Left ventricle myocardium inferior (tissue), 1 donor: ENCODE measurements at places on chromosomes 1 and 21. TPM values are rescaled to one million over a fixed set of nuclear protein-coding genes. Genes with fewer than 3 reads are reported as not detected.

- no peaks in the 10 kb centered on the region for H3K27me3 ChIP-seq
- no peaks in the 10 kb centered on the region for H3K36me3 ChIP-seq
- H3K27ac ChIP-seq: no peak overlapping the region
- no peak for DNase-seq
- H3K4me3 ChIP-seq: no peak overlapping the region
These were observed 192.3 kb downstream of the AMY1C start for GRCh38 chr1:103942029-103942428.

- peak overlapping the region; percentile 68 for H3K27ac ChIP-seq
- H3K27me3 ChIP-seq: no peaks in the 10 kb centered on the region
- H3K36me3 ChIP-seq: peaks cover 38% of the 10 kb centered on the region
- H3K4me3 ChIP-seq: no peak overlapping the region
- H3K4me1 ChIP-seq: peaks cover 49% of the 10 kb centered on the region
These were observed 12.9 kb upstream of the PODN start for GRCh38 chr1:53048960-53049573.

Gene TFB2M
- 18.3 TPM for total RNA-seq

GRCh38 chr1:156143765-156144489, 9.5 kb upstream of the SEMA4A start:
- peaks cover 39% of the 10 kb centered on the region for H3K4me1 ChIP-seq
- H3K27me3 ChIP-seq: no peaks in the 10 kb centered on the region
- H3K36me3 ChIP-seq: peaks cover 9% of the 10 kb centered on the region
- no peak overlapping the region for H3K4me3 ChIP-seq
- no peak for DNase-seq

Gene KRTAP13-2
- total RNA-seq: not detected

Gene VASH2
- total RNA-seq: 1.2 TPM

Gene LENEP
- total RNA-seq: not detected

Gene KRTAP19-3
- total RNA-seq: not detected

Gene EDARADD
- 1.4 TPM for total RNA-seq

DNA sequence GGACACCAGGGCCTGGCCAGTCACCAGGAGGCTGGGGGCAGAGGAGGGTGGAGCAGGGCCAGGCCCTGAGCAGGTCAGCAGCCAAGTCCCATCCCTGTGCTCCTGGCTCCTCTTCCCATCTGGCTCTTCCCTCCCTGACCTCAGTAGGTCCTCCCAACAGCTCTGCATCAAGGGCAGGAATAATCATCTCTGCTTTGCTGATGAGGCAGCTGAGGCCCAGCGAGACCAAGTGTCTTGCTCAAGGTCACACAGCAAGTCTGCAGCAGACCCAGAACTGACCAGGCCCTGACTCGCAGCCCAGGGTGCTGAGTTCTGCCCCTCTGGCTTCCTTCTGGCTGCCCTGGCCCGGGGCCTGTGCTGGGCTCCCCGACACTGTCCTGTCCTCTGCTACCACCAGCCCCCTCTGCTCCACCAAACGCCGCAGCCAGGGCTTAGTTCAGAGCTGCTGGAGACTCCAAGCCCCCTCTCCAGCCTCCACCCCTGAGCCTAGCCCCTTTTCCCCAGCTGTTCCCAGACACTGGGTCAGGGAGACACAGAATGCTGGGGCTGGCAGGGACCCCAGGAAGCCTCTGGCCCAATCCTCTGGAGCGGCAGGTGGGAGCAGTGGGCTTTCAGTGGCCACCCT, 224.9 kb downstream of the PTPRU start:
- no peaks in the 10 kb centered on the region for H3K36me3 ChIP-seq
- H3K27me3 ChIP-seq: peaks cover 66% of the 10 kb centered on the region
- no peak overlapping the region for H3K4me3 ChIP-seq
- H3K4me1 ChIP-seq: no peaks in the 10 kb centered on the region

Gene ITGB2
- total RNA-seq: 18.6 TPM

DNA sequence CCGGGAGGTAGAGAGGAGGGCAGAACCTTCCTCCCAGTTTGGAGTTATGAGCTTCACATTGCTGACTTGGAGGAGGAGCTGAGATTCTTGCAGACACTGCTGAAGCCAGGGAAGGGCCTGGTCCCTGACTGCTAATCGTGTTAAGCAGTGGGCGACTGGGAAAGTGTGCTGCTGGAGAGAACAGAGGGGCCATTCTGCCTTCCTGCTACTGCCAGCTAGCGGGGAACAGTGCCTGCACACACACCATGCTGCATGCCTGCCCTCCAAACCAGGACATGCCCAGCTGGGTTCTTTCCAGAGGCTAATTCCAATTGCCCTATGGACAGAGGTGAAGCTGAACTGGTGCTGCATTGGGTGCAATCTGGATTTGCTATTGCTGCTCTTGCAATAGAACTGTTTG, 281.4 kb downstream of the AJAP1 start:
- H3K36me3 ChIP-seq: no peaks in the 10 kb centered on the region
- no peak overlapping the region for H3K4me3 ChIP-seq
- peaks cover 1% of the 10 kb centered on the region for H3K4me1 ChIP-seq
- peaks cover 6% of the 10 kb centered on the region for H3K27me3 ChIP-seq
- H3K27ac ChIP-seq: no peak overlapping the region
- no peak for DNase-seq

- no peak overlapping the region for H3K4me3 ChIP-seq
- no peaks in the 10 kb centered on the region for H3K36me3 ChIP-seq
- no peaks in the 10 kb centered on the region for H3K4me1 ChIP-seq
- no peak overlapping the region for H3K27ac ChIP-seq
- DNase-seq: no peak
These were observed 98.6 kb downstream of the ZNF281 start for GRCh38 chr1:200311256-200311655.

DNA sequence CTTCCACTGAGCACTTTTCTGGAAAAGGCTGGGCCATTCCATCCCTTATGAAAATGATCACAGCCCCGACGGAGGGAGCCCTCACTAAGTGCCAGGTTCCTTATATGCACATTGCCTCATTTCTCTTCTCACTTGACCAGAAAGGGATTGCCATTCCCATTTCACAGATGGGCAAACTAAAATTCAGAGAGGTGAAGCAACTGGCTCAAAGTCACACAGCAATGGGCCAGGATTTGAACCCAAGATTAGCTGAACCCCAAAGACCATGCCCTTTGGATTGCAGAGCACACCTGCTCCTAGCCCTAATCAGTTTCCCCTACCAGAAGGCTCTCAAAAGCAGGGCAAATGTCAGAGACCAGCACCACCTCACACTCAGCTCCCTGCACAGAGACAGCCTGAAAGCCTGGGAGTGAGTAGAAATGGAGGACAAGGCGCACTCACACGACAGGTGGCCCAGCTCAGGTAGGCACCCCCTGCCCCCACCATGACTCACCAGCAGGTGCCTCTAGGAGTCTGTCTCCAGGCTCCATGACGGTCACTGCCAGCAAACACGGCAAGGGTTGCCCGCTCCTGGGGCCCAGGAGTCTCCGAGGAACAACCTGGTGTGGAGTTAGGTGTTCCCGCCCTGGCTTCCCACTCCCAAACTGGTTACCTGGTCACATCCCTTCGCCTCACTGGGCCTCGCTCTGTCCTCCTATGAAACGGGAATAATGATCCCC, 21.7 kb downstream of the SDC3 start:
- H3K36me3 ChIP-seq: no peaks in the 10 kb centered on the region
- H3K4me3 ChIP-seq: no peak overlapping the region
- no peak for DNase-seq
- H3K4me1 ChIP-seq: peaks cover 53% of the 10 kb centered on the region
- H3K27ac ChIP-seq: no peak overlapping the region

- H3K36me3 ChIP-seq: peaks cover 16% of the 10 kb centered on the region
- peaks cover 34% of the 10 kb centered on the region for H3K4me1 ChIP-seq
- peak overlapping the region; percentile 35 for H3K4me3 ChIP-seq
- H3K27ac ChIP-seq: peak overlapping the region; percentile 91
- DNase-seq: no peak
- no peaks in the 10 kb centered on the region for H3K27me3 ChIP-seq
These were observed 54.3 kb downstream of the NGF start for GRCh38 chr1:115283681-115284146.

DNA sequence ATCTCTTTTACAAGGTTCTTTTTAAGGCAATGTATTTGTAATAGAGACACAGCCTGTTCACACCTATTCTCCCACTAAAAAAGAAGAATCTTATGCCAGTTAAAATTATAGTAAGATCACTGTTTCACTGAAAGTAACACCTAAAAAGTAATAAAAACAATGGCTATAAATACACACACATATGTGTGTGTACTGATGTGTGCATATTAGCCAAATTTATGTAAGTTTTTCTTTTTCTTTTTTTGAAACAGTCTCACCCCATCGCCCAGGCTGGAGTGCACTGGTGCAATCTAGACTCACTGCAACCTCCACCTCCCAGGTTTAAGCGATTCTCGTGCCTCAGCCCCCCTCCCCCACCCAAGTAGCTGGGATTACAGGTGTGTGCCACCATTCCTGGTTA, 56.8 kb upstream of the SLC30A10 start:
- H3K27ac ChIP-seq: no peak overlapping the region
- peaks cover 83% of the 10 kb centered on the region for H3K36me3 ChIP-seq
- no peaks in the 10 kb centered on the region for H3K27me3 ChIP-seq
- H3K4me3 ChIP-seq: no peak overlapping the region

Gene NBPF14
- 5.3 TPM for total RNA-seq

Gene RIPPLY3
- not detected for total RNA-seq

- peaks cover 6% of the 10 kb centered on the region for H3K4me1 ChIP-seq
- DNase-seq: no peak
- no peak overlapping the region for H3K4me3 ChIP-seq
- peaks cover 85% of the 10 kb centered on the region for H3K36me3 ChIP-seq
- no peaks in the 10 kb centered on the region for H3K27me3 ChIP-seq
- no peak overlapping the region for H3K27ac ChIP-seq
These were observed 33.1 kb downstream of the LTN1 start for GRCh38 chr21:28959367-28960099.

- DNase-seq: no peak
- H3K27ac ChIP-seq: no peak overlapping the region
- no peaks in the 10 kb centered on the region for H3K36me3 ChIP-seq
- no peaks in the 10 kb centered on the region for H3K27me3 ChIP-seq
- peaks cover 18% of the 10 kb centered on the region for H3K4me1 ChIP-seq
These were observed 3.8 kb upstream of the TGFB2 start for GRCh38 chr1:218341325-218341724.

DNA sequence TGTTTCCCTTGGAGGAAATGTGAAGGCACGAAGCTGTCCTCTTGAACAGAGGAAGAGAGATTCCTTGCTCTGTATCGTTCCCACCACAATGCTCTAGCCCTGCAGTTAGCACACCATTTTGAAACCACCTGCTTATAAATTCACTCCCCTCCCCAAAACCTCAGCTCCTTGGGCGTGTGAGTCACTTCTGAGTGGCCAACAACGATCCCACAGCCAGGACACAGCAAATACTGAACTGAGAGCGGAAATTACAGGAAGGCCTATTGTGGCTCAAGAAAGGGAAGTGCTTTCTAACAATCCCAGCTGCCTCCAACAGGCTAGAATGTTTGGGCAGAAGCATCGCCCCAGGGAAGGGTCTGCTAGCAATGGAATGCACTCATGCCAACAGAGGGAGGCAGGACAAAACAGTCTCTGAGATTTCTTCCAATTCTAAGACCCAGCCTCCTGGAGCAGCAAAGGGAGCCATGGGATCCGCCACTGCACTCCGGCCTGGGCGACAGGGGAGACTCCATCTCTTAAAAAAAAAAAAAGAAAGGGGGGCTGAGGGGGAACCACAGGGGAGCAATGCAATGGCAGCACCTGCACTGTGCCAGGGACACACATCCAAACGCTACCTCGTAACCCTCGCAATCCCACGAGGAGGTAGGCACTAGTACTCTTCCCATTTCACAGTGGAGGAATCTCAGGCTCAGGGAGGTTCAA, 1.9 kb downstream of the TMEM53 start:
- H3K4me3 ChIP-seq: no peak overlapping the region
- no peak for DNase-seq
- H3K4me1 ChIP-seq: peaks cover 47% of the 10 kb centered on the region
- H3K36me3 ChIP-seq: no peaks in the 10 kb centered on the region

- H3K4me1 ChIP-seq: peaks cover 23% of the 10 kb centered on the region
- no peak overlapping the region for H3K4me3 ChIP-seq
- no peaks in the 10 kb centered on the region for H3K27me3 ChIP-seq
- DNase-seq: no peak
These were observed 37.8 kb downstream of the NID1 start for GRCh38 chr1:236027104-236027503.

DNA sequence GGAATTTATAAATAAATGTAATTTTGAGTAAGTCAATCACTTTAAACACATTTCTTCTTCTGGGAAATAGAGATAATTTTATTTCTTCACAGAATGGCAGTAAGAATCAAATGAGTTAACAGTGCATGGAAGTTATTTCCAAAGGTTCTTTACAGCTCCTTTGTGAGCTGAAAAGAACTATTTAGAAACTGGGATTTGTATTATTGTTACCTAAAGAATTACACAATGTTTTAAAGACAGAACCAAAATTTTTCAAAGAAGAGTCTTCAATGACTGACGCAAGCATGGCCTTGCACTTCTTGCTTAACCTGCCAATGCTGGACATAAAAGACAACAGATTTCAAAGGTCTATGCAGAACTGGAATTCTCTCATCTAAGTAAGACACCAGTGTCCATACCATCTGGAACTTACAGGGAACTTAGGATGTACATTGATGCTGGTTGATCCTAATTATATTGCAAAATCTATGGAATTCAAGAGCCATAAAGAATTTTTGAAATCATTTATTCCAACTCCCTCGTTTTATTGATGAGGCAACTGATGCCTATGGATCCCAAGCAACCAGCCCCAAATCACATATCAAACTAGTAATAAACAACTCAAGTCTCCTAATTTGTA, 2.7 kb downstream of the COLGALT2 start:
- peak overlapping the region; percentile 82 for H3K27ac ChIP-seq
- H3K36me3 ChIP-seq: no peaks in the 10 kb centered on the region
- H3K4me1 ChIP-seq: peaks cover 32% of the 10 kb centered on the region
- peaks cover 35% of the 10 kb centered on the region for H3K27me3 ChIP-seq

GRCh38 chr21:39326607-39327307, 13.3 kb upstream of the BRWD1 start:
- no peak for DNase-seq
- H3K27ac ChIP-seq: no peak overlapping the region
- no peaks in the 10 kb centered on the region for H3K4me1 ChIP-seq
- H3K27me3 ChIP-seq: no peaks in the 10 kb centered on the region
- no peak overlapping the region for H3K4me3 ChIP-seq
